ENCODE measurements at places on chromosomes 3 and 15. TPM values are rescaled to one million over a fixed set of nuclear protein-coding genes. Genes with fewer than 3 reads are reported as not detected.

Gene DAPK2
- 0.98 TPM for total RNA-seq

Gene CXCR6
- not detected for total RNA-seq

Gene MAP6D1
- total RNA-seq, result 2.3 TPM

Gene RETNLB
- total RNA-seq, result not detected

Gene ASB14
- total RNA-seq, result not detected

Gene SLC22A14
- total RNA-seq, result 0.66 TPM

Gene MKRN2OS
- total RNA-seq, result not detected

Gene ZNF148
- 34.1 TPM for total RNA-seq

Gene SYNPR
- not detected for total RNA-seq

Gene OR5K2
- total RNA-seq, result not detected

Gene PGBD4
- 3.9 TPM for total RNA-seq

Gene TWF2
- total RNA-seq, result 72.7 TPM

Gene GOLGA6B
- not detected for total RNA-seq

Gene UCN2
- 1.4 TPM for total RNA-seq

Gene SMCO1
- total RNA-seq, result not detected

Gene MESP1
- 0.26 TPM for total RNA-seq

Gene MYO9A
- total RNA-seq, result 38.1 TPM

Gene MKRN3
- total RNA-seq, result 0.43 TPM

Gene BBX
- total RNA-seq, result 83.9 TPM

Gene TNNC1
- total RNA-seq, result 0.23 TPM

Gene FEZF2
- total RNA-seq, result not detected

Gene CAMK2N2
- 0.13 TPM for total RNA-seq

Gene SERINC4
- not detected for total RNA-seq

Gene RPUSD2
- 9.3 TPM for total RNA-seq

Gene PLA2G4B
- 1.2 TPM for total RNA-seq

Gene HYPK
- total RNA-seq, result 5.4 TPM

Gene ARIH2
- total RNA-seq, result 68.4 TPM

Gene PRICKLE2
- 35.4 TPM for total RNA-seq

Gene IQCF5
- not detected for total RNA-seq

Gene TICRR
- total RNA-seq, result 1.7 TPM

Gene LTK
- 0.07 TPM for total RNA-seq

Gene WWTR1
- 128 TPM for total RNA-seq

Gene KLHL6
- under 0.01 TPM for total RNA-seq

Gene ST8SIA2
- not detected for total RNA-seq

Gene CCR1
- not detected for total RNA-seq

Gene MAGEF1
- total RNA-seq, result 16.4 TPM

Gene SPTSSB
- 0.20 TPM for total RNA-seq

Gene CYB561D2
- 32.3 TPM for total RNA-seq

Gene FRMD4B
- 0.83 TPM for total RNA-seq

All from smooth muscle cell of the pulmonary artery (primary cell).